T-helper 1 cell (primary cell): ENCODE measurements at places on chromosomes 6 and 20.

DNA sequence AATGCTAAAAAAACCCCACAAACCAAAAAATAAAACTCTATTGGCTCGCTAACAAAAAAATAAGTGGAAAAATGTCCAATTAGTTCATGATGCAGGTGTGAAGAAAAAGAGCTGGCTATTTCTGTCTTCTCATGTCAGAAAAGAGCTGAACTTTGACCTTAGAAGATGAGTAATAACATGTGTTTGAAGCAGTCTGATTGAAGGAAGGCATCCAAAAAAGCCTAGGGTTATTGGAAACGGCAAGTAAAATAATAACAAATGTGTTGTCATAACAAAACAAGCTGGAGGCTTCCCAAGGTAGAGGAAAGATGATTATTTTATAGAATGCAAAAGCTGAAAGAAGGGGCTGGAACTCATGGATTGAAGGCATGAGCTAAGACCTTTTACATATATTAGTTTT, 94.4 kb upstream of the FAM184A start:
- no peak for DNase-seq

GRCh38 chr20:44733341-44734069, 12.2 kb upstream of the KCNK15 start:
- DNase-seq, result peak; percentile 35

- DNase-seq, result no peak
Observed at GRCh38 chr6:129908356-129908755, 47.2 kb upstream of the TMEM244 start.

DNA sequence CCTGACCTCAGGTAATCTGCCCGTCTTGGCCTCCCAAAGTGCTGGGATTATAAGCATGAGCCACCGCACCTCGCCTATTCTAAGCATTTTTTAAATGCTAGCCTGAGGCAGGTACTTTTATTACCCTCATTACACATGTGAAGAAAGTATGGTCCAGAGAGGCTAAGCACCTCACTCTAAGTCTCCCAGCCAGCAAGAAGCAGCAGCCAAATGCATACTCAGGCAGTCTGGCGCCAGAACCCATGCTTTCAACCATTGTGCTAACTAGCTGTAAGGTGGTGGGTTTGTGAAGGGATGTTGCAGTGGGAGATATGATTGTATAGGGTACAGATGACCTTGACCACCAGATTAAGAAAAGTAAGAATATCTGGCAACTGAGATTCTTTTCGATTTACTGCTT, 26.1 kb upstream of the RIPOR2 start:
- no peak for DNase-seq

DNA sequence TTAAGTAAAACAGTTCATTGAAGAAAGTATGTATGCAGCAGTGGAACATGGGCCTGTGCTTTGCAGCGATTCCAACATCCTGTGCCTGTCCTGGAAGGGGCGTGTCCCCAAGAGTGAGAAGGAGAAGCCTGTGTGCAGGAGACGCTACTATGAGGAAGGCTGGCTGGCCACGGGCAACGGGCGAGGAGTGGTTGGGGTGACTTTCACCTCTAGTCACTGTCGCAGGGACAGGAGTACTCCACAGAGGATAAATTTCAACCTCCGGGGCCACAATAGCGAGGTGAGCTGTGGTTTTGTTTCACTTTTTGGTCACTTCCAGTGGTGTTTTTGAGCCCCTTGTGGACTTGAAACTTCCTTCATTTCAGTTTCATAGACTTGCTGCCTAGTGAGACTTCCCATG, 1.7 kb downstream of the TULP4 start:
- no peak for DNase-seq

DNA sequence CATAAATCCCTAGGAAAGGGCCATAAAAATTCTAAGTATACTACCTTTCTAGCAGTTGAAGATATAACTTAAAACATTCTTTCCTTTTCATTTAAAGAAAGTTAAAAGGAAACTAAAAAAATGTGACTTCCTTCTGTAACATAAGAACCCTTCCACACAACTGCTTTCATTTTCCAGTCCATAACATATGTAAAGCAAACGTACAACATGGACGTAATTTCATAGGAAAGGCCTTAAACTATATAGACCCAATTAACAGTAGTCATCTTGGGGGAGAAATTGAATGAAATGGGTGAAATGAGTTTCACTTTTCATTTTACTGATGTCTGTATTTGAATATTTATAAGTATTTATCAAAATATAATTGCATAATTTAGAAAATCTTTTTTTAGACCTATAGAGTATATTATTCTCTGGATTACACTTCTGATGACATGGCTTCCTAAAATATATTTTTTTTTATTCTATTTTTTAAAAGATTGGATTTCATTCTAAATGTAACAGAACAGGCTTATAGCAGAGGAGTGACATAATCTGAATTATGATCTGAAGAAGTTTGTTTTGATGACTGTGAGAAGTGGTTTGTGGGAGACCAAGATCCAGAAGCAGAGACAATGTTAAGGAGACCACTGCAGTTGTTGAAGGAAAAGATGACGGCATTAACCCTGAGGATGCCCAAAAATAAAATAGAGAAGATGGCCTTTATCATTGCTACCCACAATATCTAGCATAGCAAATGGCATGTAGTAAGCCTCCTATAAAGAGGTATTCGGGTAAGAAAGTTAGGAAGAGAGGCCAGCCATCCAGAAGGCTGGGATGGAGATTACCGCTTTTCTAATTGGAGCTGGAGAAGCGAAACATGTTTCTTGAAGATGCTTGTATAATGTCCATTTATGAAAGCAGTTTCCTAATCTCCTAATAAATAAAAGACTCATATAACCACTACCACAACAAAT, 260.4 kb downstream of the PTPRK start:
- no peak for DNase-seq

GRCh38 chr20:9375221-9375681, 139.1 kb upstream of the LAMP5 start:
- DNase-seq, result no peak

- no peak for DNase-seq
Observed at GRCh38 chr20:62219992-62220665, at the start of gene HRH3. Gene HRH3, minus strand, starts transcription at chr20:62220278. Its CDS starts 308 bp downstream, at chr20:62219970.

GRCh38 chr6:55088902-55089301, 85.4 kb upstream of the HCRTR2 start:
- DNase-seq, result no peak

DNA sequence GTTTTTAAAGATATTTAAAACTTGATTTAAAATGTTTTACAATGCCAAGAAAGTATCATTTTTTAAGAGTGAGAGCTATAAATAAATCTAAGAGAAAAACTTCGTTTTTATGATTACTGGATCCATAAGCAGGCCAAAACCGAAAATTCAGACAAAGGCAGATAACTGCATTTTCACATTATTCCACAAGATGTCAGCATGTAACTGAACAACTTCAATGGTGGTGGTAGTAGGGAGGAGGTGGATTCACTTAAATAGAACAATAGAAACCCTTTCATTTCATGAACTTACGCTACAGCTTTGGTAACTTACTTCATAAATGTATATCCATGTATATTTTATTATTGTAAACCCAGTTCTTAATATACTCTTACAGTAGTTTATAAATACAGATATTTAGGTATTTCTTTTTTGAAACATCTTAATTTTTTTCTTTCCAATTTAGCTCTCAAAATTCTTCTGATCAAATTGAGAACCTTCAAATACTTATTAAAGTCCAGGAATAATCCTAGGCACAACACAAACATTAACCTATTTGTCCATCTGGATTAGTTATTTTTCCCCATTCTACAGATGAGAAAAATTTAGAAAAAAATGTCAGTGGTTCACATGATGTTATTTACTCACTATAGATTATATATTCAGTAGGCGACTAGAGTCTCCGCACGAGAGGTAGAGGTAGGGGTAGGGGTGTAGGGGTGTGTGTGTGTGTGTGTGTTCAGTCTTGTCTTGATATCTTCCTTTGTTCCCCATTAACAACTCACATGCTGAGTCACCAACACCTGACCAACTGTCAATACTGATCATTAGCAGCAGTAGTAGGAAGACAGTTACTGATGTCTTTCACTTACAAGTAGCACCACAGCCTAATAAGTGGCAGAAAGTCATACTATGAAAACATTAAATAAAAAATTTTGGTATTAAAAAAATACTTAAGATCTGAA, 111.5 kb downstream of the ARHGAP18 start:
- DNase-seq, result no peak

- DNase-seq, result no peak
Observed at GRCh38 chr20:13468166-13468565, 170.6 kb downstream of the TASP1 start.

GRCh38 chr6:152355166-152355565, 282.0 kb downstream of the SYNE1 start:
- no peak for DNase-seq

- DNase-seq, result no peak
Observed at GRCh38 chr6:83514866-83515466, 2.6 kb downstream of the PRSS35 start.

- no peak for DNase-seq
Observed at GRCh38 chr6:133159255-133159795, 81.8 kb upstream of the EYA4 start.

GRCh38 chr20:48760403-48760983, 67.3 kb downstream of the PREX1 start:
- peak; percentile 55 for DNase-seq

GRCh38 chr20:8986631-8987030, 82.3 kb upstream of the PLCB4 start:
- DNase-seq, result no peak

GRCh38 chr6:111818539-111819226, 54.6 kb downstream of the FYN start:
- no peak for DNase-seq

DNA sequence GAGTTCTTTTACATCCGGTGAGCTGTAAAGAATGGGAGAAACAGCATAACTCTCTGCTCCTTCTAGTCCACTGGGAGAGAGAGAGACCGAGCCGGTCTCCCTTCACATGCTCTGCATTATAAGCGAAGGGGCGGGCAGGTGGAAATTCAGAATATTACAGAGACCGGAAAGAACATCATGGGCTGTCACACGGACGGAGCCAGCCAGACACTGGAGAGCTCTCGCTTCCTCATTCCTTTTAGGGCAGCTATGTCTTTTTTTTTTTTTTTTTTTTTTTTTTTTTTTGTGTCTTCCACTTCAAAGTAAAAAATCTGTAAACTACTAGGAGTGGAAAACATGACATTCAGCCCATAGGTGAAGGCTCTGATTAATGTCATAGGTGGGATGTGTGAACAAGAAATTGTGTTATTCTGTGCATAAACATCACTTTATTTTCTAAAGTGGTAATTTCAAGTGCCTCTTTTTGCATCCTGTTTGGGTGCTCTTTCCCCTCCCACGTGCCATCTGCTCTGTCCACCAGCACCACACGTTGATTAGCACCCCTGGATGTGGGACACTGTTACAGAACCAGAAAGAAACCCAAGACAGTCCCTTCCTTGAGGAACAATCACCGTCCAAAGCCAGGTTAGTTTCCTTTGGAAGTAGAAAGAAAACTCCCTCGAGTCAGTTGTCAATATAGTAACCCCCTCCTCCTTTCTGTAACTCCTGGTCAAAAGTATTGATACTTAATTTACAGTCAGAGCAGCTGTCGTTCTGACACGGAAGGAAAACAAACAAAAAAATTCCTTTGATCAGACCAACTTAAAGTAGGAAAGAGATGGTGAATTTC, at the start of gene TAGAP:
TAGAP (minus strand) TSS at position 93 of the 829 bp plus-strand sequence. CDS start 845 bp downstream, outside the sequence.
- peak; percentile 89 for DNase-seq

DNA sequence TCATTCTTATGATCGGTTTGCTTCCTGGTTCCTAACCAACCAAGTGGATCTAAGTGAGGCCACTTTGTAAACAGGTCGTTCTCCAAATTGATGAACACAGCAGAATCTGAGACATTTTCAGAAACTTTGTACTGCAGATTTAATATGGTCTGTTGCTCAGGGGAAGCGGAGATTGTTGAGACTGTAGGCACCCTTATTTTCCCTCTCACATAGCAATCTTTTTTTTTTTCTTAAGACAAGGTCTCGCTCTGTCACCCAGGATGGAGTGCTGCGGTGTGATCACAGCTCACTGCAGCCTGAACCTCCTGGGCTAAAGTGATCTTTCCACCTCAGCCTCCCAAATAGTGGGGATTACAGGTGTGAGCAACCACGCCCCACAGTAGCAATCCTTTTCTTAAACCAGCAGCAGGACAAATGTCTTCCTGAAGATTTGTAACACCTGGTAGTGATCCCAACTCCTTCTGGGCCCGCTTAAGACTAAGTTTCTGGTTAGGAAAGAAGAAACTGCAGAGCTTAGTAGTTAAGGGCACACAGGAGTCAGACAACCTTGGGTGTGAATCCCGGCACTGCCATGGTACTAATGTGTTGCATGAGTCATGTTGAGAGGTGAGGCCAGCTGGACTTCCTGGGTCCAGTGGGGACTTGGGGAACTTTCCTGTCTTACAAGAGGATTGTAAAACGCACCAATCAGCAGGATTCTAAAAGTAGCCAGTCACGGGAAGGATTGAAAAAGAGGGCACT, 48.4 kb upstream of the EZR start:
- DNase-seq, result no peak

DNA sequence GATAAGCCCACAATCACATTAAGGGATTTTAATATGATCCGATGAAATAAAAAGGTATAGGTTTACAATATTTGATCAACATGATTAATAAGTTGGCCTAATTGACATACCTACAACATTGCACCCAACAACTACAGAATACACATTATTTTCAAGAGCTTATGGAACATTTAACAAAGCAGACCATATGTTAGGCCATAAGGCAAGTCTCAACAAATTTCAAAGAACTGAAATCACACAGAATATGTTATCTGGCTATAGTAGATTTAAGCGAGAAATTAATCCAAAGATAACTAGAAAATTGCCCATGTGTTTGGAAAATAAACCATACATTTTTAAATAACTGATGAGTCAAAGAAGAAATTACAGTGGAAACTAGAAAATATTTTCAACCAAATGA, 126.0 kb upstream of the KCNG1 start:
- DNase-seq, result no peak

GRCh38 chr6:160036331-160036695, 67.4 kb downstream of the IGF2R start:
- DNase-seq, result no peak
